Hematopoietic multipotent progenitor cell treated with erythropoietin and hydrocortisone succinate and interleukin-3 and kit ligand, for 8 days (in vitro differentiated cells): ENCODE measurements at places on chromosomes 13 and 19.

DNA sequence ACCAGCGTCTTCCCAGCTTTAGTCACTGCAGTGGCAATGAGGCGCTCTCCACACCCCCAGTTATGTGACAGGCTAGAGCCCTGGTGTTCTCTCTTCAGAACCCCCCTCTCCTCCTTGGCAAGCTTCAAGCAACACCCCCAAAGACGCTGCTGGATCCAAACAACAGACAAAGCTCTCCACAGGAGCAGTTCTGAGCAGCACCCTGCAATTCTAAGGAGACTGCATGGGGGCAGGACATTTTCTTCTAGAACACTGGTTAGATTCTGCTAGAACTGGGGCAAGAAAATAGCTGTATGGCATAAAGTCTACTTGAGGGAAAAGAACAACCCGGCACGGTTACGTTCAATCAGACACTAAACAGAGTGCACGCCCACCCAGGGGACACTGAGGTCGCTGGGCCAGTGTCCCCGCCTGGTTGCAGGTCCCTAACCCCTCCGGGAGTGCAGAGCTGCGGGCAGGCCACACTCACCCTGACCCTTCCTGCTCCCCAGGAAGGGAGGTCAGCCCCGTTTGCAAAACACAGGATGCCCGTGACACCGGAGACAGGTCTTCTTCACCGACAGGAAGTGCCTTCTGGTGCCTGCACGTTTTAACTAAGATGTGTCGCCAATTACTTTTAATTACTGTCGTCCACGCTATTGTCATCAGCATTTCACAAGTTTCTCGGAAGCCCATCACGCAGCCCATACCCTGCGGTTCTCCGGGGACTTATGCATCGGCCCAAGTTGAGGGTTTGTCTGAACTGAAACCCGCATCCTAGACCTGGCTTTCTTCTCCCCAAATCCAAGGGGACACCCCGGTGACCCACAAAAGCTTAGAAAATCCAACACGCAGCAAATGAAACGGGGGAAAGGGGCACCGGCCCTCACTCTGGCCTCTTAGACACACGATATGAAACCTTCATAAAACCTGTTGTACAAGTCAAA, 943 bp downstream of the GJB6 start:
- DNase-seq: no peak

- DNase-seq: no peak
These were observed 732 bp upstream of the MAP1S start for GRCh38 chr19:17718550-17718946.

DNA sequence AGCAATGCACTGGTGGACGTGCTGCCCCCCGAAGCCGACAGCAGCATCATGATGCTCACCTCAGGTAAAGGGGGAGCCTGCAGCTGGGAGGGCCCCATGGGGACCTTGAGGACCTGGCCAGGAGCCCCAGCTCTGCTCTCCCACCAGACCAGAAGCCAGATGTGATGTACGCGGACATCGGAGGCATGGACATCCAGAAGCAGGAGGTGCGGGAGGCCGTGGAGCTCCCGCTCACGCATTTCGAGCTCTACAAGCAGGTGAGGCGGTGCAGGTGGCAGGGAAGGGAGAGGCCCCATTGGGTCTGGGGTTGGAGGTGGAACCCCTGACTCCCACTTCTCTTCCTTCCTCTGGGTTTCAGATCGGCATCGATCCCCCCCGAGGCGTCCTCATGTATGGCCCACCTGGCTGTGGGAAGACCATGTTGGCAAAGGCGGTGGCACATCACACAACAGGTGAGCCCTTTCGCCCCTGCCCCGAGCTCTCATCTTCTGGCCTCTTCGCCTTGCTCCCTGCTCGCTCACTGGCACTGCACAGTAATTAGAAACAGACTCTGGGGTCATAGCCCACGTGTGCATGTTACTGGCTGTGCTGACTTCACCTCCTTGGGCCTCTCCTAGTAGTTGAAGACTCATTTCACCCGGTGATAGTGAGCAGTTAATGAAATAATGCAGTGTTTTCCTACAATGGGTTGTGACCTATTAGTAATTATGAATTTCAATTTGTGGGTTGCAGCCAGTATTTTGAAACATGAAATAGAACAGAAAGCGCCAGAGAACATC, 3.6 kb downstream of the PSMC4 start:
- no peak for DNase-seq

DNA sequence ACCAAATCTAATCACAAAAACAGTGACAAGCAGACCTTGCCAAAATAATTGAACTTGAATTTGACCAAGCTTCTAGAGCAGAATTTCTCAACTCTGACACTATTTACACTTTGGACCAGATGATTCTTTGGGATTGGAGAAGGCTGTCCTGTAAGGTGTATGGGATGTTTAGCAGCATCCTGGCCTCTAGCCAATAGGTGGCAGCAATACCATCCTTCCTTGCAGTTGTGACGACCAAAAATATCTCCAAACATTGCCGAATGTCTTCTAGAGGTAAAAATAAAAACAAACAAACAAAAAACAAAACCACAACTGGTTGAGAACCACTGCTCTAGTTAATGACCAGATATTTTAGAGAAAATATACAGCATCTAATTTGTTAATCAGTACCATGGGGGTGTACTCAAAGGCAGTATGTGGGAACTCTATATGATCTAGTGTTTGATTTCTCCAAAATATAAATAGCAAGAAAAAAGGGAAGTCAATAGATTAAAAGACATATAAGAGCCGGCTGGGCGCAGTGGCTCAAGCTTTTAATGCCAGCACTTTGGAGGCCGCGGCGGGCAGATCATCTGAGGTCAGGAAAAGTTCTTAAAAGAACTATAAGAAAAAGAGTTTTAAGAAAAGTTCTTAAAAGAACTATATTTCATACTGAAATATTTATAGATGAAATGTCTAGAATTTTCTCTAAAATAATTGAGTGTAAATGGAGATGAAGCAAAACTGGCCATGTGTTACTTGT, 60.9 kb upstream of the ZNF527 start:
- DNase-seq: peak; percentile 10

DNA sequence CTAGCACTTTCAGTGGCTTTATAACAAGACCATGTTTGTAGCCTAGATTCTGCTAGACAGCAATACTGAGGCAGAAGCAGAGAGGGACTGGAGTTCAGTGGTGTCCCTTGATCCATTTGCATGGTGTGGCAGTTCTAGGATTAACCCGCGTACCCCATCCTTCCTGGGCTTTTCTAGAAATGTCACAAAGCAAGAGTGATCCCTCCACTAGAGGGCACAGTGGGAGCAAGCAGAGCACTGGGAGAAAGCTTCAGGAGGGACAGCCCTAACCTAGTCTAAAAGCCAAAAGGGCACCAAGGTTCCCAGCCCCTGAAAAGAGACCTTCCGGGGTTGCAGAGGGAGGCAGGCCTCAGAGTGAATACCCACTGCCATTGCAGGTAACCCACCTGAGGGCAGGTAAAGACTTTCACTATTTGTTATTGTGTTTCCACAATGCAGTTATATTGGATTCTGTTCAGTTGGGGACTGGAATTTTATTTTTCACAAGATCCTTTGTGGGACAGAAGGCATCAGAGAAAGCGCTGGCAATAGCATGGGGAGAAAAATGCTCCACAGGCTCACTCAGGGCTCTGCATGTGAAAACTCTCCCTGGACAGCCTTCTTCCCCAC, 170.6 kb downstream of the FLT1 start:
- DNase-seq: peak; percentile 75

GRCh38 chr19:31976775-31977536, 368.5 kb upstream of the ZNF507 start:
- DNase-seq: no peak

GRCh38 chr19:45097776-45098520, 5.0 kb downstream of the PPP1R37 start:
- peak; percentile 50 for DNase-seq

DNA sequence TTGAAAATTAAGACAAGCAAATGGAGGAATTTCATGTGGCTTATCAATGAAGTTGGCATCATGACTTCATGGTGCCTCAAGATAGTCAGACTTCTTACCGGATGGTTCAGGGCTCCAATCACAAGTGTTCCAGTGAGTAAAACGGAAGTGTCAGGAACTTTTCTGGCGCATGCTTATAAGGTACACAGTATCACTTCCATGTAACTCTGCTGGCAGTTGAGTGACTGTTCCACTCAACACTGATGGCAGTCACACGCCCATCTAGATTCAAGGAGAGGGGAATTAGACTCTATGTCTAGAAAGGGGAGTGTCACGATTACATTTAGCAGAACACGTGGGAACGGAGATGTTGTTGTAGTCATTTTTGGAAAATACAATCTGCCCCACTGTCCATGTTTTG, 114.3 kb downstream of the KCTD15 start:
- DNase-seq: no peak

DNA sequence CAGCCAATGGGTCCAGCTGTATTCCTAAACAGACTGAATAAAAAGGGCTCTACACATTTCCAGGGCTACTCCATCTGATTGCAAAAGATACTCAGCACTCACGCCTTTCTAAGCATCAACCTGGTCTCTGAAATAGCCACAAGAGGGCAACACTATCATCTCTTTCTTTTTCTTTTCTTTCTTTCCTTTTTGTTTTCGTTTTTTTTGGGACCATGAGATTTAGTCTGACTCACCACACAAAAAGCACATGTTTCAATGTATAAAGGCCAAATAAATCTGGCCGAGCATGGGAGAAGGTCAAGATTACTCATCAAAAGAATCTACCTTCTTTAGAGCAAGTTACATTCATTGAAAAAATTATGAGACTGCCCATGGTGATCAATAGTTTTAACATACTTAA, 805.6 kb upstream of the ARGLU1 start:
- no peak for DNase-seq

DNA sequence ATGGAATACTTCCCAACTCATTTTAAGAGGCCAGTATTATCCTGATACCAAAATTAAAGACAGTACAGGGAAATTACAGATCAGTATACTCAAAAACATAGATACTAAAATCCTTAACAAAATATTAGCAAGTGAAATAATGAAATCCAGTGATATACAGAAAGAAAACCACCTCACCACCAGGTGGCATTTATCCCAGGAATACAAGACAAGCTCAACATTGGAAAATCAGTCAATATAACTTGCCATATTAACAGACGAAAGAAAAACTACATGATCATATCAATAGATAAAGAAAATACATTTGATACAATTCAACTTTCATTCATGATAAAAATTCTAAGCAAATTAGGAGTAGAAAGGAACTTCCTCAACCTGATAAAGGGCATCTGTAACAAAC, 6.7 kb upstream of the GNA15 start:
- peak; percentile 74 for DNase-seq

GRCh38 chr19:289651-290371, 1.4 kb downstream of the PLPP2 start:
- no peak for DNase-seq

- DNase-seq: no peak
These were observed 17.8 kb upstream of the EMC10 start for GRCh38 chr19:50458396-50459066.

DNA sequence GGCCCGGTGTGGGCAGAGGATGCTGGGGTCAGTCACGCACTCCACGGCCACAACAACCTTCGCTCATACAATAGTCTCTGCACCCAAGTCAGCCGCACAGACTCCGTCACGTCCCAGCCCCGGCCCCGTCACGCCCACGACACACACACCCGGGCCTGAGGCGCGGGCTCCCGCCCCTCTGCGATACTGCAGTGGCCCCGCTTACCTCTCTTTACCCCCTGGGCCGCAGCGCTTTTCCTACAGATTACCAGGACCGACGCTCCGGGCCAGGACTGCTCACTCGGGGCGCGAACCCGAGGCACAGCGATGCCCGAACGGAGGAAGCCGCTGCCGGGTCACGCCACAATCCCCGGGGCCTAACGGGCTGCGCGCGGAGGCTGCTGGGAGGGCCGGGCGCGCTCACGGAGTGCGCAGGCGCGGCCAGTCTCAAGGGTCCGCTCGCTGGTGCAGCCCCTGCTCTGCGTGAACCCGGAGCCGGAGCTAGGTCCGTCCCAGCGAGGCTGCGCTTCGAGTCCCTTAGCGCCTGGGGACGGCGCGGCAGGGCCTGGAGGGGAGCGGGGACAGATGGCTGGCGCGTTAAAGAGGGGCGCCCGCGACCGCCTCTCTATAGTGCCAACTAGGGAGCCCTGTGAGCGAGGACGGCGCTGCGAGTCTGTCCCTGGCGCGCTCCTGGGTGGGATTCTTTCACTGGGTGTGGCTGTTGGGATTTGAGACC, at the start of gene ZFP82:
Gene ZFP82, minus strand, starts transcription at position 358 of the 715 bp plus-strand sequence. CDS start 8,855 bp downstream, outside the sequence.
- DNase-seq: peak; percentile 77

- DNase-seq: no peak
These were observed 1.8 kb upstream of the KCTD15 start for GRCh38 chr19:33794683-33795369.

GRCh38 chr19:11252665-11253355, 9.5 kb downstream of the DOCK6 start:
- no peak for DNase-seq

GRCh38 chr19:55115446-55116065, 1.9 kb downstream of the PPP1R12C start:
- peak; percentile 78 for DNase-seq

DNA sequence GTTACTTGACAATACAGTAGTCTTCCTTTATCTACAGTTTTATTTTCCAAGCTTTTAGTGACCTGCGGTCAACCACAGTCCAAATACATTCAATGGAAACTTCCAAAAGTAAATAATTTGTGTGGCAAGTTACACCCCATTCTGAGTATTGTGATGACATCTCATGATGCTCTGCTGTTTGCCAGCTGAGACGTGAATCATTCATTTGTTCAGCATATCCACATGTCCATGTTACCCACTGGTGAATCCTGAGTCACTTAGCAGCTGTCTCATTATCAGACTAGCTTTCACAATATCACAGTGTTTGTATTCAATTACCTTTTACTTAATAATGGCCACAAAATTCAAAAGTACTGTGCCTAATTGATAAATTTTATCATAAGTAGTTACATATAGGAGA, 179.8 kb downstream of the PRR20E start:
- no peak for DNase-seq

- DNase-seq: no peak
These were observed 3.1 kb downstream of the CDX2 start for GRCh38 chr13:27965740-27966640.

- no peak for DNase-seq
These were observed 33.2 kb downstream of the KDM4B start for GRCh38 chr19:5002143-5002542.

GRCh38 chr19:28560786-28561185, 652.2 kb downstream of the UQCRFS1 start:
- DNase-seq: no peak
